ENCODE measurements at places on chromosomes 6 and 20.

DNA sequence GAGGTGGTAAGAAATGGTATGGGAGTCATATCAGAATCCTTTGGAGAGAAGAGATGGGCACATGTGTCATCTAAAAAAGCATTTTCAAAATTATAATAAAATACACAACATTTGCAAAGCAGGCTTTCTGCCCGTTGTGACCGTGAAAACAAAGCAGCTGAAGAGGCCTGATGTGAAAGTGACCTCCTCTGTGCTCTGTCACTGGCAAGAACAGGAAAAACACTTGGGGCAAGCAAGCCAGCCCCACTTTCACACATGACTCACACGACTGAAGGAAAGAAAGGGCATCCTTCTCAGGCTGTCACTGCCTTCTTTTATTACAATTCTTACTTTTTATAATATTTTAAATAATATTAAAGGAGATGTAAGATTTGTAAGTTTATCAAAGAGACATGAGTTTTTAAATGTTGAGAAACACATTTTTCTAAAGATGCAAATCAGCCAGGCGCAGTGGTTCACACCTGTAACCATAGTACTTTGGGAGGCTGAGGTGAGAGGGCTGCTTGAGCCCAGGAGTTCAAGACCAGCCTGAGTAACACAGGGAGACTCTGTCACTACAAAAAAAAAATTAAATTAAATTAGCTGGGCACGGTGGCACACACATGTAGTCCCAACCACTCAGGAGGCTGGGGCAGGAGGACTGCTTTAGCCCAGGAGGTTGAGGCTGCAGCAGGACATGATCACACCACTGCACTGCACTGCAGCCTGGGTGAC is 143.7 kb downstream of the BTBD9 start:
- DNase-seq = no peak

DNA sequence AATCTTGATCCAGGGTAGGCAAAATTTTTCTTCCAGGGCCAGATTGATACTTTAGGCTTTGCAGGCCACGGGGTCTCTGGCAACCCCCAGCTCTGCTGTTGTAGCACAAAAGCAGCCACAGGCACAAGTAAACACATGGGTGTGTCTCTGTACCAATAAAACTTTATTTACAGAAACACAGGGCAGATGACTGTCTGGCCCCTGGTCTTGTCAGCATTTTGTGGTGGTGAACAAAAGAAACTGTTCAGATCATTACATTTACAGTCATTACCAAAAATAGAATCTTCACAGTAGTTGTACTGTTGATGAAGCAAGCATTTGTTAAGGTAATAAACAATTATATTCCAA is 45.0 kb upstream of the KIF25 start:
- DNase-seq = no peak

DNA sequence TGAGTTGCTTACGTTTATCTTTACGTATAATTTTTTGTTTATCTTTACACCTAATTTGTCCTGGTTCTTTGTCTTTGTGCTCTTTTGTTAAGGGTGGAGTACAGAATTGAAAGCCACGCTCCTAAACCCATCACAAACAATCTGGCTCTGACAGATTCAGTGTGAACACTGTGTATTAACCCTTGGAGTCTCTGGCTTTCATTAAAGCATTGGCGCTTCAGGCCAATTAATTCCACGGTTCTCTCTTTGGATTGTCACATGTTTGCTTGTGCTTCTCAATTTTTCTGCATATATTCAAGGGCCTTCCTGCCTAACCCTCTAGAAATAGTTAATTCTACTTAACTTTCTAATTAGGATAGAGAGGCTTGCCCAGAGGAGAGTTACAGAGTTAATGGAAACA is 38.6 kb downstream of the NKX2-4 start:
- DNase-seq = no peak

- DNase-seq = peak; percentile 56
These were observed 19.5 kb upstream of the RALGAPA2 start for GRCh38 chr20:20731945-20732296.

DNA sequence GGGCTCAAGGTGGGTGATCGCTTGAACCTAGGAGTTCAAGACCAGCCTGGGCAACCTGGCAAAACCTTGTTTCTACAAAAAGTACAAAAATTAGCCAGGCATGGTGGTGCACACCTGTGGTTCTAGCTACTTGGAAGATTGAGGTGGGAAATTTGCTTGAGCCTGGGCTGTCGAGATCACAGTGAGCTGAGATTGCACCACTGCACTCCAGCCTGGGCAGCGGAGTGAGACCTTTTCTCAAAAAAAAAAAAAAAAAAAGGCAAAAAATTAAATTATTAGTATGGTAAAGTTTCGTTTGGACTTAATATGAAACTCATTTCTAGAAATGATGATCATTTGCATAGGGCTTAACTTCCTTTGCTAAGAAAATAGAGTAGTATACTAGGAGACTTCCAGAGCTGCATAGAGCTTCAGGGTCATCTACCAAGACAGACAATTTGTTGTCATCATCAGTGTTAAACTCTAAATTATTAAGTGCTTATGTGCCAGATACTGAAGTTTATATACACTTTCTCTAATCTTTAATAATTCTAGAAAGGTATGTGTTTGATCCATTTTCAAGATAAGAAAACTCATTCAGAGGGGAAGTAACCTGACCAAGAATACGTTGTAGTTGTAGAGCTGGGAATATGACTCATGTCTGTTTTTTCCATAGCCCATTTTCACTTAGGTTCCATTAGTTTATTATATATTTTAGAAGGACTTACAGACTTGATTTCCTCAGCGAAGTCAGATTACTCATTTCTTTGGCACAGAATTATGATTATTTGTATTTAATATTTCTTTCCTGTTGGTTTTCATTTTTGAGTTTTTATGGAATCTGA is 84.5 kb downstream of the SLC16A10 start:
- DNase-seq = no peak

GRCh38 chr6:57301757-57302156 is 15.7 kb upstream of the PRIM2 start:
- no peak for DNase-seq

- DNase-seq = no peak
These were observed 92.5 kb downstream of the SESN1 start for GRCh38 chr6:109002051-109002697.

DNA sequence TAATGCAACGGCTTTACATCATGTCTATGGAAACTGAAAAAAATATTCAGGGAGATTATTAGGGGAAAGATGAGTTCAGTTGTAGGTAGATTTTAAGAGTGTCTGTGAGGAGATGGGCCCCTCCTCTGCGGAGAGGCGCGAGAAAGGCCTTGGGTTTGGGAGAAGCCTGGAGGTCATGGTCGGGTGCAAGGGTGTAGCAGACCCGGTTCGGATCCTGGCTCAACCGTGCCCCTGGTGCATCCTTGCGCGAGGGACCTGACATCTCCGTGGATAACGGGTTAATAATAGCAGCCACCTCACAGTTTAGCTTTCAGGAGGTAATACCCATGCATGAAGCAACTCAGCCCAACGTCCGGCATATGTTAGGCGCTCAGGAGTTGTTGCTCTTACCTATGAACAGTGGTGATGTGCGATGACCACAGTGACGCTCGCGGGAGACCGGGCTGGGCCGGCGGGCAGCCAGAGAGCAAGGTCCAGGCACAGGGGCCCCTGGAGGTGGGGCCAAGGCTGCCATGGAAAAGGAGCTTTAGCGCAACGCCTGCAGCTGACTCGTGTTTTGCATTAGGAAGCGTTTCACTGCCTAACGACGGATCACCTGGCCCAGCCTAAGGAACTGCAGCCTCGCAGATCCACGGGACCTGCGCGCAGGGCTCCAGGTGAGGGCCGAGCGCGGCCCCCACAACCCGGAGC is 146.4 kb upstream of the ARID1B start:
- no peak for DNase-seq

- DNase-seq = no peak
These were observed 80.5 kb upstream of the NAA20 start for GRCh38 chr20:19936466-19937200.

DNA sequence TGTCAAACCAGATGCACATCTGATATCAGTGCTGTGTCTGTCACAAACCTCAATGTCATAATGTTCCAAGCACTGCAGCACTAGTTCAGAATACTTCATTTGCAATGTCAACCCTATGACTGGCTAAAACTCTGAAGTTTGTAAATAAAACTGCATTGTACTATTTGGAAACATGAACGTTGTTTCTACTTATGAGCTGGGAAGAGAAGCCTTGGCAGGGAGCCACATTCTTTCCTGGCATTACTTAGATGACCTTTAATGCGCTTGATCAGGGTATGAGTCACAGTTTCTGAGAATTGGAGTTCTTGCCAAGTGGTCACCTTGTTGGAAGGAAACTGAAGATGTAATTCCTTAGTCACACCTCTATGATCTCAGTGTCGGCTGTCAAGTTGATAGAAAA is 664.8 kb upstream of the MMS22L start:
- DNase-seq = no peak

- DNase-seq = no peak
These were observed 310.0 kb upstream of the SPTLC3 start for GRCh38 chr20:12698817-12699216.

- no peak for DNase-seq
These were observed 89.2 kb downstream of the RSPH3 start for GRCh38 chr6:158910484-158911440.

- DNase-seq = peak; percentile 89
These were observed at the start of gene TREML2 for GRCh38 chr6:41200901-41201763. Gene TREML2 (minus strand): TSS chr6:41201149. CDS start chr6:41201008, 141 bp downstream.

DNA sequence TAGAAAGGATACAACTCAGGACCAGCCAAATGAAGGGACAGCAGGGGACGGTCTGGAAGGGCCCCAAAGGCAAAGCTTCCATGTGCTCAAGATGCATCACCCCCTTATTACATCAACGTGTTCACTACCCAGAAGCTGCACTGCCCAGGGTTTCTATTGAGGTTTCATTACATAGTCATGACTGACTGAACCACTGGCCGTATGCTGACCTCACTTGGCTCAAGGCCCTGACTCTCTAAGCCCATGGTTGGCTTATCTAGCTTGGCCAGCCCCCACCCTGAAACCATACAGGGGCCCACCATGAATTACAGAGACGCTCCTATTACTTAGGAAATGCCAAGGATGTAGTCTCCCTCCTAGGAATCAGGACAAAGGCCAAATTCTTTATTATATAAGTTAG is 179.4 kb downstream of the FOXC1 start:
- peak; percentile 57 for DNase-seq

DNA sequence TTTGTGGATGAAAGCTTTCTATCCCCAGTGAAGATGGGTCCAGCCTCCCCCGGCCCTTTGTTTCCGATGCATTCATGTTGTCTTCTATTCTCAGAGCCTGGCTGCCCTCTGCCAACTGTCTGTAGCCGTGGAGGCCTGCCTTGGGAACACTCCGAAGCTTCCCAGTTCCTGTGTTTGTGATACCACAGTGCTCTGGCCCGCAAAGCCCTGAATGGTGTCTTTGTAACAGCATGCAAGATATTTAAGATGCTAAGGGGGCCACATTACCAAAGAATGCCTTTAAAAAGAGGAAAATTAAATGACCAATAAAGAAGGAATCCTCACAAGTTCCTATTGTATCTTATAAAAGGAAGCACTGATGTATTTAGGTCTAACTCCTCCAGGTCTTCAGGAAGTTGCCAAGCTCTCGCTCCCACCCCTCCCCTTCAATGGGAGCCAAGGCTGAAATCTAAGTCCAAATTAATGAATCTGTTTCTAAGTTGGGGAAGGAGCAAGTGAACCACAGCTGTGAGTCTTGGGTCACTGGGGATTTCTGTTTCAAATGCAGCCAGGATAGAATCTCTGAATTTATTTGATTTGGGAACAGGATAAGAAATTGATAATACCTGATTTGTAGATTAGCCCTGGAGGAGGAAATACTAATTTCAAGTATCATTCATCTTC is 596.1 kb downstream of the QKI start:
- DNase-seq = no peak

DNA sequence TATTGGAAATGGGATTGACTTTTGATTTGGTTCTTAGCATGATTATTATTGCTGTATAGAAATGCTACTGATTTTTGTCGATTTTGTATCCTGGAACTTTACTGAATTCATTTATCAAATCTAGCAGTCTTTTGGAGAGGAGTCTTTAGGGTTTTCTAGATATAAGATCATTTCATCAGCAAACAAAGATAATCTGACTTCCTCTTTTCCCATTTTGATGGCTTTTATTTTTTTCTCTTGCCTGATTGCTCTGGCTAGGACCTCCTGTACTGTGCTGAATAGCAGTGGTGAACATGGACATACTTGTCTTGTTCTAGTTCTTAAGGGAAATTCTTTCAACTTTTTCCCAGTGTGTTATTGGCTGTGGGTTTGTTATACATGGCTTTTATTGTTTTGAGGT is 64.6 kb downstream of the ZC2HC1B start:
- DNase-seq = peak; percentile 29

GRCh38 chr6:34810936-34811632 is 19.2 kb downstream of the BLTP3A start:
- no peak for DNase-seq

DNA sequence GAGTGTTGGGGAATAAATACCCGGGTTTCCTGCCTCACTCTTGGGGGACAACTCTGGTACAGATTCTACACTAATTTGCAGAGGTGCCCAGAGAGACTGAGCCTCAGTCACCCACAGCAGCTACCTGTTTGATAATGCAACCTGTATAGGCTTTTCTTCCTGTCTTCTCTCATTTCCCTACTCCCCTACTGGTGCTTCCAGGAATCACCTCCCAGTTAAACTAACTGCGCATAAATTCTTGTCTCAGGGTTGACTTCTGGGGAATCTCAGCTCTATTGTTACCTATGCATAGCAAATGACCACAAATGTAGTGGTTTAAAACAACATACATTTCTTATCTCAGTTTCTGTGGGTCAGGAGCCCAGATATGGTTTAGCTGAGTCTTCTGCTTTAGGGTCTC is 11.3 kb downstream of the OCSTAMP start:
- DNase-seq = no peak

- no peak for DNase-seq
These were observed 745 bp upstream of the AGPAT1 start for GRCh38 chr6:32176476-32177182.

- DNase-seq = no peak
These were observed 375.0 kb upstream of the ARID1B start for GRCh38 chr6:156402227-156402626.

- no peak for DNase-seq
These were observed 17.3 kb downstream of the PPIL1 start for GRCh38 chr6:36857325-36857724.

- DNase-seq = no peak
These were observed 21.7 kb downstream of the TMEM74B start for GRCh38 chr20:1163105-1163504.

DNA sequence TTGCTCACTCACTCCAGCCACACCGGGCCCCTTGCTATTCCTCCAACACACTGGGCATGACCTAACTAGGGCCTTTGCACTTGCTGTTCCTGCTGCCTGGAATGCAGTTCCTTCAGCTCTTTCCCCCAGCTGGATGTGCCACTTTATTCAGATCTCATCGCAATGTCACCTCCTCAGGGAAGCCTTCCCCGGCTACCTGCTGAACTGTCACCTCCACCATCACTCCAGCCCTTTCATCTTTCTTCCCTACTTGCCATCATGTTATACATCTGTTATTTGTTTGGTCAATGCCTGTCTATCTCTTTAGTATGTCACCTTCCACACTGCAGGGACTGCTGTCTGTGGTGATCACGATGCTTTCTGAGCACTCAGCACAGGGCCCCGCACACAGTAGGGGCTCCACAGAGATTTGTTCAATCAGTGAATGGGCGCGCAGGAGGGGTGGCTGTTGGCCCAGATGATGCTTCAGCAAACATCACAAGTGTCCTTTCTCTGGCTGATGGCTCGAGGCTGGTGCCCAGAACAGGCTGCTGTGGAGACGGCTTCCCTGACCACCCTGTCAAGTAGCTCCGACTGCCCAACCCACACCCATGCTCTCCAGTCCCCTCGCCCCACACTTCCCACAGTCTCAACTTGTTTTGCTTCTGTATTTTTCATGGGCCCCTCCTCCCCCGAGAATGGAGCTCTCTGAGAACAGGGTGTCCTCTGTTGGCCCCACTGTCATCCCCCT is 31.8 kb downstream of the CEBPB start:
- peak; percentile 20 for DNase-seq

- peak; percentile 70 for DNase-seq
These were observed 5.5 kb upstream of the NTSR1 start for GRCh38 chr20:62702895-62703852.

Measured in hematopoietic multipotent progenitor cell treated with erythropoietin and hydrocortisone succinate and interleukin-3 and kit ligand, for 4 days (in vitro differentiated cells).